ENCODE measurements at places on chromosomes 12 and 14.

- DNase-seq: peak; percentile 57
Observed at GRCh38 chr12:121060149-121061001, 21.3 kb upstream of the OASL start.

GRCh38 chr12:104684884-104685283 is 228.1 kb downstream of the CHST11 start:
- no peak for DNase-seq

DNA sequence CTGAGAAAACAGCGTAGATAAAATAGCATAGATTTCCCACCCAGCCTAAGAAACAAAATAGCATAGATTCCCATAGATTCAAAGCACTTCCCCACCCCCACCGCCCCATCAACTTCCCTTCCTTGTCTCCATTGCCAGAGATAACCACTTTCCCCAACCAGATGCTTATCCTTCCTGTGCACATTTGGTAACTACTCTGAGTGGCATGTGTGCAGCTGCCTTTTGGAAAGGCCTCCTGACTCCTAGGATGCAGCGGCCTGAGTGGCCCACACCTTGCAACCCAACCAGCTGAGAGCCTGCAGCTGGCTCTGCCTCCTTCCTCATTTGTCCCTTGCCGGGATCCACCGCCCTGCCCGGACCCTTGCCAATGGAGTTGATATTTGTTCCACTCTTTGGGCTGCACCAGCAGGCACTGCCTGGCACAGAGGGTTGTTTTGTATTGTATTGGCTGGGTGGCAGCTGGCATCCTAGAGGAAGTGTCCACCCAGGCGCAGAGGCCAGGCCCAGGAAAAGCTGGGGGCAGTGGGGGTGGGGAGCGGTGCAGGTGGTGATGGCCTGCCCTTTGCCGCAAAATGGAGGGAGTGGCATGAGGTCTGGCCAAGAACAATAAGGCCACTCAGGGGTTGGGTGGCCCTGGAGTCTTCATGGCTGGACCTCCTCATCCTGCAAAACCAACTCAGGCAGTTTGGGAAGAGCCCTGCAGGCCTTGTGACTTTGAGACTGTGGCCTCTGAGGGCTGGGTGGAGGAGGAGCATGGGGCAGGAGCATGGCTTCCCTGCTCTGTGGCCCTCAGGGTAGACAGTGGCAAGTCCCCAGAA is 4.9 kb downstream of the SLC48A1 start:
- no peak for DNase-seq

DNA sequence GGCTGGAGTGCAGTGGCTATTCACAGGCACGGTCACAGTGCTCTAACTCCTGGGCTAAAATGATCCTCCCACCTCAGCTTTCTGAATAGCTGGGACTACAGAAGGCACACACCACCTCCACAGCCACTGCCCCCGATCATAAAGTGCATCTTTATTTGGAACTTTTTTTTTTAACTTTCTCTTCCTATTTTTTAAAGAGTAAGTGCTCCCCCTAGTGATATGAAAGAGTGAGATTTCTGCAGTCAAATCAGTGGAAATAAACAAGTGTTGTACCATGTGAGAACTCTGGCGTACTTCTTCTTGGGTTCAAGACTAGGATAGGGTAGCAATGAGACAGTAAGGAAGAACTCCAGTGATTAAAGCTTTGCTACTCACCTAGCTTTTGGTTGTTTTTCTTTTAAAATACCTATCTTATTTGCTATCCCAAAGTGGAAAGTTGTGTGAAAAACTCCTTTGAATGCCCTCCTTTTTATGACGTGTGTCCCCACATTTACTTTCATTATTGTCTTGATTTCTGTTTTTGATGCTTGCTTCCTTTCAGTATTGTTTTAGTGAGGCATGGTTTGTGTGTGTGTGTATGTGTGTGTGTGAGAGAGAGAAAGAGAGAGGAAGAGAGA is 6.6 kb downstream of the PPP4R4 start:
- DNase-seq: no peak

GRCh38 chr14:68247274-68247673 is 427.7 kb downstream of the RAD51B start:
- no peak for DNase-seq

DNA sequence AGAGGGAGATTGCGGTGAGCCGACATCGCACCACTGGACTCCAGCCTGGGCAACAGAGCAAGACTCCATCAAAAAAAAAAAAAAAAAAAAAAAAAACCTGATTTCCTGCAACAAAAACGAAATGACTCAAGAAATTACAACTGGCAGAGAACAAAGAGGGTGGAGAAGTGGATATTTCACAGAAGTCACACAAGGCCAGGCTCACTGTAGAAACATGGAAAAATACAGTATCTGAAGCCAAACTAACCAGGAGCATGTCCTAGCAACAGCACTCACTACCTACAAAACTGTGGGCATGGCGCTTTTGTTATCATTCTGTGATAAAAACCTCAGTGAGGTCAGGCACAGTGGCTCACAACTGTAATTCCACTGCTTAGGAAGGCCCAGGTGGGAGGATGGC is 11.7 kb upstream of the MMP17 start:
- DNase-seq: no peak
